ENCODE measurements at places on chromosomes 4 and X.

DNA sequence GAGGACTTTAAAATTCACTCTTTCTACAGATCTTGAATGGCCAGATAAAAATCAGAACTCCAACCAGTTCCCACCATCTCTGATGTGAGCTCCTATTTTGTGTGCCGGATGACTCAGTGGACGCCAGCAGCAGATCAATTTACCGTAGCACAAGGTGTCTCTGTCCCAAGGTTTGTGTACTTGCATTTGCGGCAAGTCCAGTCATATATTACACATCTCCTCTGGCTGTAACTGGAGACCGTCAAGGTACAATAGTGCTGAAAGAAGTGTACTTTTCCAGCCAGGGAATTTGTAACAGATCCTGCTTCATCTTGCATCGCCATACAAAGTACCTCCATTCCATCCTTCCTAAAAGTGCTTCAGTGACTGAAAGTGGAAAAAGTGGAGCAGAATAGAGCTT, 108.2 kb upstream of the SORBS2 start:
- no peak for DNase-seq

- no peak for DNase-seq
These were observed 80.5 kb downstream of the CASP3 start for GRCh38 chr4:184568770-184569169.

- no peak for DNase-seq
These were observed 804.5 kb downstream of the C4orf33 start for GRCh38 chr4:129900430-129900953.

DNA sequence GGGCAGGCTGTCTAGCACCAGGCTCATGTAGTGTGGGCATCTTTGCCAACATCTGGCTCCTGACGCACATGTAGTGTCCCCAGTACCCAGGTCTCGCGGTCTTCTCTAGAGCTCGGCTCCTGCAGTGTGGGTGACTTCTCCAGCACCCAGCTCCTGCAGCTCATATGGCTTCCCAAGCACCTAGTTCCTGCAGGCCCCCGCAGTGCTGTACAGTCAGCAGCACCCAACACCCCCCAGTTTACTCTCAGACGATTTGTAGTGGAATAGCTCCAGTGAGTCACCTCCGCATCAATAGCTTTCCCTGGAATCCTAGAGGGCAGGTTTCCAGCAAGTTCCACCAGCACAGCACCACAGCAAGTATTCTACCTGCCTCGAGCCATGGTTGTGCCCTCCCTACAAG, 30.9 kb downstream of the ZNF41 start:
- no peak for DNase-seq

DNA sequence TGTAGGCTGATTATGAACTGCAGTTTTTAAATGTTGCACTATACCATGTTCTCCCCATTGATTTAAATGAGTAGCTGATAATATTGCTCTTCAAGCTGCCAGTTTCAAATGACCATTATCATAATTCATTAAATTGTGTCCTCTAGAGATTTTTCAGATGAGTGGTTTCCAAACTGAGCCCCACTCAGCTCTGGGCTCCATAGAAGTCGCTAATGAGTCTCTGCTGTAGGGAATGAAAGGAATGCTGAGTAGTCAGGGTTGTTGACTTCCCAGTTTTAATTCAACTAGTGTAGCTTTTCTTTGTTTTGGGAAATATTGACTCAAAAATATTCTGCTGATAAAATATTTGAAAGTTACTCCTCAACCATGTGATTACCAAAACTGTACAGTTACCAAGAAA, 1081.1 kb downstream of the ARAP2 start:
- no peak for DNase-seq

- no peak for DNase-seq
These were observed 67.9 kb downstream of the KLHL8 start for GRCh38 chr4:87152310-87153041.

DNA sequence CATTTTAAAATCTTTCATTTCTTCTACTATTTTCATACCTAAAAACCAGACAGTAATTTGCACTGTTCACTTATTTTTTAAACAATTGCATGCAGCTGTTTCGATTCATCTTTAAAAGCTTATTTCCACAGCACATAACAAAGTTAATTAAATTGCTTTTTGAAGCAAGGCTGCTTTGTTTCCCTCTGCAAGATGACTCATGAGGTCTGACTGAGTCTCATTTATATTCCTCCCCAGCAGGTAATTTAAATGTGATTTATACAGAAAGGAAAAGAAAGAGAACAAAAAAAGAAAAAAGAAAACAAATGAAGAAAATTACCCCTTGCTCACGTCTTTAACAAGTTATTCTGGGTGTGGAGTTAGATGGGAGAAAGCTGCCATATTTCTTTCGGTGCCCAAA, 22.8 kb downstream of the VMA21 start:
- DNase-seq = no peak

DNA sequence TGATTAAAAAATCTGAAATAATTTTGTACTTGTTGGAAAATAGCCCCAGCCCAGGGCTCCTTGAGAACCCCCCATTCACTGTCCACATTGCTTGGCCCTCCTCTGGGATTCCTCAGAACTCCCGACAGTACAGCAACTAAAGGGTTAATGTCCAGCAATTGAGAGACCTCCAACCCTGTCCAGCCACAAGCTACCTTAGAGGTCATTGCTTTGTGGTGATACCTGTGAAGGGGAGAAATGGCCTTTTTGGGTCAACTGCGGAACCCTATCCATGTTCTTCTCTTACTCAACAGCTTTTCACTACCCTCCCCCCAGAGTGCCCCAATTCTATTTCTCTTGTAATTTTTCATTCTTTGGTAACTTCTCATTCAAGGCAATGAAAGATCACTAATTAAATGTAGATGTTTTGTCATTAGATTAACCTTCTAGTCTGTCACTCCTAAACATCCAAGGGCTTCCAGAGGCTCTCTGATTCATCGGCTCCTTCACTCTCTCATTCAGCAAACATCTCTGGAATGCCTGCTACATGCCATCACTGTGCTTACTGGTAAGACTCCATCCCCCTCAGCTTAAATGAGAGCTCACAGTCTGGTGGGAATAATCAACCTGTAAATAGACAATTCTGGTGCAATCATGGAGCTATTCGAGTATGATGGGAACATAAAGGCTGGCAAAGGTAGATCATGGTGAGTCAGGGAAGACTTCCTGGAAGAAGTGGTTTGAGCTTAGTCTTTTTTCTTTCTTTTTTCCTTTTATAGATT, 241.4 kb upstream of the PGRMC2 start:
- DNase-seq = no peak

- DNase-seq = no peak
These were observed 591.8 kb upstream of the CPEB2 start for GRCh38 chr4:14410516-14410915.

Data from NCI-H1694 treated with DMSO at 0.1 percent for 48 hours (cell line).